ENCODE measurements at places on chromosomes 2 and 18.

DNA sequence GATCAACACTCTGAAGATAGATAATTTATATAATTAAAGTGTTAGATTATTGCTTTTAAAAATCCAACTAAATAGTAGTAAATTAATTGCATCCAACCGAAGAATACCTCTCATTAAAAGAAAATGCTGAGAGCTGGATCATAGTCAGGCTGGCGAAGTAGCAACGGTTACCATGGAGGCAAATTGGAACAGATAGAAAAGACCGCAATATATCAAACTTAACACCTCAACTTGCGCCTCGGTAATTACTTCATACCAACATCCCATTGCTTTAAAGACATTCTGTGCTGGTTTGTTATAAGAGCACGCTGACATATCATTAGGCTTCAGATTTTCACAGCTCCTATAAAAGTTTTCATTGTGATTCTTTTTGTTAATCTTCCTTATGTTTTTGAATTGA is 183.8 kb upstream of the ZC3H15 start:
- no peak for DNase-seq

GRCh38 chr2:228689053-228689452 is 507.6 kb upstream of the SPHKAP start:
- no peak for DNase-seq

GRCh38 chr2:240216167-240216566 is 75.7 kb upstream of the OTOS start:
- no peak for DNase-seq

- DNase-seq, result no peak
These were observed 4.7 kb downstream of the EPG5 start for GRCh38 chr18:45962461-45962860.

DNA sequence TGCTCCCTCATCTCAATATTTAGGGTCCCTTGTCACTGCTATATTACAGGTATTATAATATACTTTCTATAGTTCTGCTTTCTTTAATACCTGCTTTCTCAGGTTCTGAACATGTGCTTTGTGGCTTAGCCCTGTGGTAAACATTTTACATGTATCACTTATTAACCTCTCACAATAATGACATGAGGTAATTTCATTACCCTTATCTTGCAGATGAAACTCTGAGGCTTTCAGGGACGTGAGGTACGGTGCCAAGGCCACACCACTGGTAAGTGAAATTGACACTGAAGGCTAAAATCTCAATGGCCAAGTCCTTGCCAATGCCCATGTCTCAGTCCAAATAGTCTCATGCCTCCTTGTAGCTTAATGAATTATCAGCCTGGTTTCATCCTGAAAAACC is 21.7 kb downstream of the LINC00305 start:
- DNase-seq, result no peak

DNA sequence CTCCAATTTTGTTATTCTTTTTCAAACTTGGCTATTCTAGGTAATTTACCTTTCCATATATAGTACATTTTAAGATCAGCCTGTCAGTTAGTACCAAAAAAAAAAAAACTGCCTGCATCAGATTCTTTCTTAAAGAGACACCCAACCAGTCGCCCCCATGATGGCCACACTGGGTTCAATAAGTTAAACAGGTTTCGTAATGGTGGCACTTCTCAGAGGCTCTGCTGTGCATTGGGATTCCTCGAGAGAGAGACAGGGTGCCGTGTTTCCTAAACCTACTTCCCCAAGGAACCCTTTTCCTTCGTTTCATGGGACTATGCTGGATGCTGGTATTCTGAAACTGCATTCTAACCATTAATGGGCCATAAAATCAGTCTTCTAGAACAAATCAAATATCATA is 37.4 kb downstream of the MYO7B start:
- DNase-seq, result no peak

DNA sequence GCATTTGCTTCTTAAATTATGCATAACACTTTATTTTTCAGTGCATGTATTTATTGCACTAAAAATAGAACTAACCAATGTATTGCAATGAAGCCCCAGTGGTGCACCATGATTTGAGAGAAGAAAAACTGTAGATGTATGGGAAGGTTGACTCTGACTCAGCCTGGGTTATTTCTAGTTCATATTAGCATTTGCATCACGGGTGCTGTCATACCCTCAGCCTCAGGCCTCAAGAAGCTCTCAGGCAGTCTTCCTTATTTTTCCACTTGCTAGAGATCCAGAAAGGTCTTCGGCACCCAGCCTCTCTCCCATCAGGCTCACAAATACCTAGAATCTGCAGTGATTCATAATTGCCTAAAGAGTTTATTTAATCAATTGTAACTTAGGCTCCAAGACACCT is 148.0 kb downstream of the DNER start:
- no peak for DNase-seq

GRCh38 chr2:32947076-32947483 is 327 bp downstream of the LTBP1 start:
- DNase-seq, result peak; percentile 25

- no peak for DNase-seq
These were observed 96.8 kb downstream of the PRKCE start for GRCh38 chr2:45748239-45748638.

- DNase-seq, result peak; percentile 26
These were observed 30.0 kb downstream of the THNSL2 start for GRCh38 chr2:88199912-88200682.

GRCh38 chr18:56672391-56672790 is 21.2 kb downstream of the WDR7 start:
- no peak for DNase-seq

All from transverse colon (tissue), 4 donors.